ENCODE measurements at places on chromosomes 1 and 21.

- no peak for DNase-seq
These were observed 61.4 kb downstream of the SCCPDH start for GRCh38 chr1:246785494-246786111.

DNA sequence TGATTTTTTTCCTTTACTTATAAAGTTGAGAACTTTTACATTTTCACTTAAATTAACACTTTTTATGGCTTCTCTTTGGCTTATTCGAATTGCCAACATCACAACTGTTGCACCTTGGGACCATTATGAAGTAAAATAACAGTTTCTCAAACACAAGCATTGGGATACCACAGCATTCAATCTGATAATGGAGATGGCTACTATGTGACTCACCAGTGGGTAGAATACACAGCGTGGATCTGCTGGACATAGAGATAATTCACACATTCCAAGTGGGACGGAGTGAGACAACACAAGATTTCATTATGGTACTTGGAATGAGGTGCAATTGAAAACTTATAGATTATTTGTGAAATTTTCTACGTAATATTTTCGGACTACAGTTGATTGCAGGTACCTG, 68.0 kb downstream of the ADAMTS1 start:
- DNase-seq, result no peak

DNA sequence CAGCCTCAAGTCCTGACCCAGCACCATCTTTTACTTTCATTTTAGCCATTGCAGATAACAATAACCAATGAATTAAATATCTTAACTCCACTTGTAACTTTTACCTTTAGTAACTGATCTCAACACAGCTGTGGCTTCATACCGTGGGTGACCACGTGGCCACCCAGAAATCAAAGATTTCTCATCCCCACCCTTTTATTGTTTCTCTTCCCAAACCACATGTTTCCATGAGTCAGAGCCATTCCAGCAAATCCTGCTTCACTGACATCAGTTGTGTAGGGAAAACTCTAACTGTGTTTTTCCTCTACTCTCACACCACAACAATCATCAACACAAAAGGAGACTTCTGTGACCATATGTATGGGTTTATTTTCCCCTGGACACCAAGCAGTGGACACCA, 25.1 kb upstream of the BRDT start:
- DNase-seq, result no peak

GRCh38 chr1:18178111-18178510, 70.5 kb downstream of the IGSF21 start:
- DNase-seq, result no peak

DNA sequence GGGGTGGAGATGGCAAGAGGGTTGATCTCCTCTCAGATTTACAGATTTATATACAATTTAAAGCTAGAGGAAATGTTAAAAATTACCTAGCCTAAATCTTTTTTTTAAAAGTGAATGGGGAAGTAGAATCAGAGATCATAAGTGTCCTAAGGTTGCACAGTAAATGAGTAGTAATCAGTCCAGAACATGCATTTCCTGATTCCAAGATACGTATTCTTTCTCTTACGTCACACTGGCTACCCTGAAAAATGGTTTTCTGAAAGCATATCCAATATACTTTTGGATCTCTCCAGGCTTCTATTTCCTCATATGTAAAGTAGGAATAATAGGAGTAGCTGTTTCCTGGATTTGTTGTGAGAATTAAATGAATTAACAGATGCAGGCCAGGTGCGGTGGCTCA, 11.7 kb downstream of the GADD45A start:
- no peak for DNase-seq

- DNase-seq, result no peak
These were observed 47.8 kb downstream of the UMODL1 start for GRCh38 chr21:42118901-42119300.

DNA sequence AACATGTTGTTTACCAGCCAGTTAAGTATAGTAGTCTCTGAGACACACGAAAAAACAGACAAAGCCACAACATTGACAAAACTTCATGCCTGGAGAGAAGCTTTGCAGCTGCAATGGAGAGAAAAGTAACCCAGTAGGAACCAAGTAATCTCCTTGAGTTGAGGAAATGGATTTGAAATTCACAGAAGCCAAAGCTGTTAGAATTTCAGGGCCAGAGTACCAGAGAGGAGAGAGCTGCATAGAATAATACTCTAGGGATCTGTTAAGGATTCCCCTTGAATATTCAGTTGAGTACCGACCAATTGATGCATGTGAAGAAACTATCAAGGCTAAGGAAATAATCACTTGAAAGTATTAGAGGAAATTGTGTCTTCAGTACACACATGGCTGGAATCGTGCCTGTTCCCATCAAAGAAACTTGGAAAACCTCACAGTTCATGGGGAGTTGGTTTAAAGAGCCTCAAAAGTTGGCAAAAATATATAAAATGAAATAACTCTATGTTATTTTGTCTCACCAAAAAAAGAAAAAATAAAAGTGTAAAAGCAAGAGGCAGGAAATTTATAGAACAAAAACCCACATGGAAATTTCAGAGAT, 324.0 kb upstream of the NEGR1 start:
- DNase-seq, result no peak

DNA sequence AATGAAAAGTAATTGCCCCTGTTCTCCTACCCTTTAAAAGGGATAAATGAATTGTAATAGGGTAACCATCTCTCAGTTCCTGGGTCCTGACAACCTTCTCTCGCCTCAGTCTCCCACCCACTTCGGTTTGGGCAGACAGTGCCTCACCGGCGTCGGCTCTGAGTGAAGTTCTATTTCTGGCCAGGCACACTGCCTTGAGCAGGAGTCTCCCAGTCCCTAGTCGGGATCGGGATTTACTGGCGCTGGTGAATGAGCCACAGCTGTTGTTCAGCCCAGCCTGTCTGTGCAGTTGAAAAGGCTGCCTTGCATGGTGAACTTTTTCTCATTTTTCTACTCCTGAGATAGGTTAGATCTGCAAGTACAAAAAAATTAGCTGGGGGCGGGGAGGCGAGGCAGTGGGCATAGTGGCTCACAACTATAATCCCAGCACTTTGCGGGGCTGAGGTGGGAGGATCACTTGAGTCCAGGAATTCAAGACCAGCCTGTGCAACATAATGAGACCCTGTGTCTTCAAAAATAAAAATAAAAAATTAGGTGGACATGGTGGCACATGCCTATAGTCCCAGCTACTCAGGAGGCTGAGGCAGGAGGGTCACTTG, 7.4 kb downstream of the PLEKHM2 start:
- DNase-seq, result no peak

DNA sequence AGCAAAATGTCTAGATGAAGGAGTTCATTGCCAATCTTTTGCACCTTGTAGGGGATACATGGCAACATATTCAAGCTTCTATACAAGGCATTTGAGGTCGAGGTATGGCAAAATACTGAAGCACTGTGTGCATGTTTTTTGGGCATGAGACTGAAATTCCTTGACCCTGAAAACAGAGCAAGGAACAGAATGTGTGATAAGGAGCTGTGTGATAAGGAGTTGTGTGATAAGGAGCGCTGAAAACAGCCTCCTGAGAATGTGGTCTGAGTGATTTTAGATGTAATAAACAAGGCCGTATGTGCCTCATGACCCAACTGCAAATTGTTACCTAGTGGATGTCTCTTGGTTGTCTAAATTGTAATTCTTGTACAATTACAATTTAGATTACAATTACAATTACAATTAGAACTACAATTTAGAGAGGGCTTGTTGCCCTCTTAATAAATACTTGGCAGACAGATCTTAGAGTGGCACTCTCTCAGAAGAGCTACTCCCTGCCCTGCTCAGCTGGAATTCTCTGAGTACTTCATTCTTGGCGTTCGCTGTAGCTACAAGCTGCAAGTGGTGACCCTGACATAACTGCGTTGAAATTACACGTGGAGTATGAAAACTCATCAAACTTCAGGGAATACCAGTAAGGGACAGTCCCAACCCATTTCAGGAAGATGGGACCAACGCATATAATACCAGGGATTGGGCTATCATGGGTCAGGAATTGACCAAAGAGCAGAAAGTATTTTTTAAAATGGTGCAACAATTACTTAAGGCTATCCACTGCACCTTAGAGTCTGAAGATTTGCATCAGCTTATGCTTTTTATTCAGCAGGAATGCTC, 20.0 kb upstream of the ITLN1 start:
- no peak for DNase-seq

DNA sequence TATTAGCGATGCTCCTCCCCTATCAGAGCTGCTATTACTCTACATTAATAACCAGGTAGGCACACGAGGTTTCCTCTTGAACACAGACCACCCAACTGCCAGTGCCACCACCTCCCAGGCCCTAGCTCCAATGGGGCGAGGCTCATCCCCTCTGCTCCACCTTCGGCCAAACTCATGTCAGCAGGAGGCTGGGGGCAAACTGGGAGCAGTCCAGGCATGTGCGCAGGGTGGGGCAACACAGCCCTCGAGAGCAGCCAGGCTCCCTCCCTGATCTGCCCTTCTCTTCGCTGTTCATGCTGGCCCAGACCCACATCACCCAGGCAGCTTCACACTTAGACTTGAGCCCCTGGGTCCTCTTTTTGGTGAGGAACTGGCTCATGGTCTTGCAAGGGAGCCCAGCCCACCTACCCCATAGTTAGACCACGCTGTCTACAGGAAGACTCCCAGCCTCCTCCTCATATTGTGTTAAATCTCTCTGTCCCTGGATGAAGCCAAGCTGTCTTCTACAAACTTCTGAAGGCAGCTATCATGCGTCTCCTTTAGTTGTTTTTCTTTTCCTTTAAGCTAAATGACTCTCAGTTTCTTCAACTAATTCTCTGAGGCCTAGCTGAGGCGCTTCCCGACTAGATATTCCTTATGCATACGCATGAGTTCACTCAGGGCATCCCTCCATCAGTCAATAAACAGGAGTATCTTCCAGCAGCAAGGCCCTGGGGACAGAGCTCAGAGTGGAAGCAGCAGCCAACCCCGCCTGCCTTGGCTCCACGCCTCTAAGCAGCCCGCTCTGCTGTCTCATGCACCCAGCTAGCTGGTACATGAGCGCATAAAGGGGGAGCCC, 12.0 kb downstream of the TMEM9 start:
- DNase-seq, result no peak
